Stimulated activated CD8-positive, alpha-beta memory T cell treated with anti-CD3 and anti-CD28 coated beads, Interleukin-15, amount 100 ng/mL, for 4 hours (primary cell): ENCODE measurements at places on chromosomes 2 and 18.

DNA sequence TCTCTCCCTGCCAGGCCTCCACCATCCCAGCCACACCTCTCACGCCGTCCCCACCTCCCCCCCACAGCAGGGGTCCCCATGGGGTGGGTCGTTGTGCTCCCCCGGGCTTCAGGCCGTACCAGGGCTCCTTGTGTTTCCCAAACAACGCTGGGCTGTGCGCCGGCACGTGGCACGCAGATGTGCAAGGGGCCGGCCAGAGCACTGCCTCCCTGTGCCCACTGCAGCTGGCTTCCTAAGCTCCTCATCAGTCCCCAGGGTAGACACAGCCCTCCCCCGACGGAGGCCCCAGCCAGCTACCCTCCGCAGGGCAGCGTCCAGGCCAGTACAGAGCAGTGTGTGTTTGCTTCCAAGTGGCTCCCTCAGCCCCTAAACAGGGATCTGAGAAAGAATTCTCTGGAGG lies 34.0 kb downstream of the BIN1 start:
- no peak for DNase-seq

DNA sequence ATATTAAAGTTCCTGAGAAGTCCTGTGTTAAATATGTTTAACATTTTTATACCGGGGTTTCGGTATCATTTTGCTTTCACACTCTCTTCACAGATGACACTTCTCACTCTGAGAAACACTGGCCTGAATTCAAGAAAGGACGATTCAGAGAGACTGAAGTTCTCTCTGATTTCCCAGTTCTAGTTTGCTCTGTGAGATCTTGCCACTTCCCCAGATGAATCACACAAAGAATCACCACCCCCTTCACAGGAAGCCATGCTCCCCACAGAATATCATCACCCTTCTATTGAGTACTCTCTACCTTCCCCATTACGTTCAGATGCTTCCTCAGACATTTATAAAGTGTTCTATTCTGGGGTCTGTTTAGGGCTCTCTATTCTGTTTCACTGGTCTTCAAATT lies 16.1 kb upstream of the CD207 start:
- peak; percentile 9 for DNase-seq

DNA sequence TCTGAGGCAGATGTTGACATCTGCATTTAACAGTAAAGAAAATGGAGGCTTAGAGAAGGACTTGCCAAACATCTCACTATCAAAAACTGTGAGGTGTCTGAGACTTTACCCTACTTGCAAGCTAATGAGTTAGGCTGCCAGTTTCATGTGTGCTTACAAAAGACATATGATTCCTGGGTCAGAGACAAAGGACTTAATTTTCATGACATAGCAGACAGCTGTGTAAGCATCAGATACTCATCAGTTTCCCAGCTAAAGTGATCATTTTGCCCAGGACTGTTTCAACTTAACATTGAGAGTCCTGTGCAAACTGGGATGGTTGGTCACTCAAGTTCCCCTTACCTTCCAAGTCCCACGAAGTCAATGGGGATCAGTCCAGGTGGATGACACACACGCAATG lies 18.9 kb upstream of the DAPL1 start:
- no peak for DNase-seq

GRCh38 chr2:215712871-215713790 lies 277.3 kb upstream of the FN1 start:
- no peak for DNase-seq

GRCh38 chr2:122319539-122320132 lies 564.2 kb downstream of the TSN start:
- no peak for DNase-seq

DNA sequence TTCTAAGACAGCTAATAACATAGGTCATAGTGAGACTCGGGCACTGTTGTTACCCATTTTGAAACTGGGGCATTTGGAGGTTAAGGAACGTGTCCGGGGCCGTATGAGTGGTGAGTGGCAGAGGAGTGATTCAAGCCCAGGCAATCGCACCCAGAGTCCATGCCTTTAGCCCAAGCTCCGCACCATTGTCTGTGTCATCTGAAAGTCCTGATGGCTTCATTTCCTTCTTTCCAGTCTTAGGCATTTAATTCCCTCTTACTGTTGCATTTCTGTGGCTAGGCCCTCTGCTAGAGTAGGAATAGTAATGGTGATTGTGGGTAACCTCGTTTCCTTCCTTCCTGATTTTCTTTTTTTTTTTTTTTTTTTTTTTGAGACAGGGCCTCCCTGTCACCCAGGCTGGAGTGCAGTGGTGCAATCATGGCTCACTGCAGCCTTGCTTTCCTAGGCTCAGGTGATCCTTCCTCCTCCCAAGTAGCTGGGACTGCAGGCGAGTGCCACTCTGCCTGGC lies 49.8 kb upstream of the ASB1 start:
- DNase-seq: no peak

DNA sequence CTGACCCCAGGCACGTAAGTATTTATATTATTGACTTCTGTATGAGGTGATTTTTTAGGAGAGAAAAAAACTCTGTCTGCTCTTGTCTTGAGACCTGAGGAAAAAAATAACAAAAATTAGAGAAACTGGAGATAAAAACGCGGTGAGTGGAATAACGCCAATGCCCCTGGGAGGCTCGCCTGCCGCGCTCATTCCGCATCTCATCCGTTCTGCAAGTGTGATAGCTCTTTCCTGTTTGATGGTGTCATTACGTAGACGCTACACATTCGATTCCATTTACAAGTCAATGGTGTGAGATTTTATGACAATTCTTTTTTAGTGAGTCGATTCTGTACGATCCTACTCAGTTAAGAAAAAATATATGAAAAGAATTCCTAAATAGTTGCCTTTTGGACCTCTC lies 194.3 kb upstream of the SMIM21 start:
- DNase-seq: no peak

GRCh38 chr2:159939946-159940345 lies 122.5 kb downstream of the PLA2R1 start:
- no peak for DNase-seq

DNA sequence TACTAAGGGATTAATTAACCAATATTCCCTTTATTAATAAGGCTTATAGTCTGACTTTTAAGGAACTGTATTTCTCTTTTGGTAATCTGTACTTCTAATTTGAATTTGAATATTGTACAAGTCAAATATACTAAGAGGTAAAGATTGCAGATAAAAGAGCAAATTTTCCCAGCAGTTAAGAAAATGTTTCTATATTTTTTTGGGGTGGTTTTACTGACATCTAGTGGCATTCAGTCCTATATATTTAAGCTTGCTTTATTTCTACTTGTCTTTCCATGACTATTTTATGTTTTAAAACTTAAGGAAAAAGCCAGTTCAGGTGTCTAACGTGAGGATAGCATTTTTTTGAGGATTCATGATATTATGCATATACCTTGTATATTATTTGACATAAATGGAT lies 41.6 kb downstream of the TDRD15 start:
- no peak for DNase-seq

- no peak for DNase-seq
Observed at GRCh38 chr2:47720036-47720435, 62.9 kb upstream of the MSH6 start.

- no peak for DNase-seq
Observed at GRCh38 chr2:177466337-177467195, 74.0 kb downstream of the AGPS start.

DNA sequence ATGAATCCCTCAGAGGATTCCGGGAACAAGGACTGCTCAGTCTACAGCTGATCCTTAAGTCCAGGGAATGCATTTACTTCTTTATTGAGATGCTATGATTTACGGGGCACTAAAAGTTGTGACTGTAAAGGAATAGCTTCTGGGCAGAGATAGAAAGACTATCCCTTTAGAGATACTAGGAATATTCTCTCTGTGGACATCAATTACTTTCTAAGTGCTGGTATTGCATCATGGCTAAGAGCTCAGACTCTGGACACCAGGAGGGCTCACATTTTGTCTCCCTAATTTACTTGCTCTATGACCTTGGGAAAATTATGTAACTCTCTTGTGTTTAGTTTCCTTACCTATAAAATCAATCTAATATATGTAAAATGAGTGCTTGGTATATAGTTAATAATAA lies 131.4 kb downstream of the AKAIN1 start:
- no peak for DNase-seq

DNA sequence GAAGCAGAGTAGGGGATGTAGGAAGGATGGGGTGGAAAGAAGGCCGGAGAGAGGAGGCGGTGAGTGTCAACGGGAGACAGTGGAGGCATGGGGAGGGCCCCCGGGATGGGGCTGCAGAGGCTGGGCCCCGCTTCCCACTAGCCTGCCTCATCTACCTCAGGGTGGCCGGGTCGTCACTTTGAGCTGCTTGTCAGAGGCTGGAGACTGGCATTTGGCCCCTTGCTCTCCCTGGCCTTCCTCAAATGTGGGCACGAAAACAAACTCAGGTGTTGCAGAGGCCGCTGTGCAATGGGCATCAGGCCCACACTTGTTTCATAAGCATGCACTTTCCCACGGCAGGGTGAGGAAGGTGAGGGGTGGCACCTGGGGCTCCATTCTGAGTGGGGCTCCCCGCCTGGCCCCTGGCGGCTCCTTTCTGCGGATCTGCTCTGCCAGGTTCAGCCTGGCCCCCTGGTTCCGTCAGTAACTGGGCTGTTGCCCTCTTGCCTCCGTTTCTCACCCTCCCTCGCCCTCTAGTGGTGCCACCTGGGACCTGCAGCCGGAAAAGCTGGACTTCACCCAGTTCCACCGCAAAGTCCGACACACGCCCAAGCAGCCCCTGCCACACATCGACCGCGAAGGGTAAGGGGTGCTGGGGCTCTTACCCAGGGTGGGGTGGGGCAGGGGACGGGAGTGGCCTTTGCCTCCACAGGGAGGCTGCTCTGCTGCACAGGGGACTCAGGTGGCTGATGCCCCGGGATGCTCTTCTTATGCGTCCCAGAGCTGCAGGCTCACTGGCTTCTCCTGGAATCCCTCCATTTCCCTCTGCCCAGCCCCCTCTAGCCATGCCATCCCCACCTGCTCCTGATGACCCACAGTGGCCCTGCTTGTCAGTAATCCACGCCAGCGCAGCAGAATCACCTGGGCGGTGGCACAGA lies 125.4 kb downstream of the CTIF start:
- DNase-seq: no peak

- no peak for DNase-seq
Observed at GRCh38 chr2:3198119-3198518, 179.5 kb downstream of the EIPR1 start.

DNA sequence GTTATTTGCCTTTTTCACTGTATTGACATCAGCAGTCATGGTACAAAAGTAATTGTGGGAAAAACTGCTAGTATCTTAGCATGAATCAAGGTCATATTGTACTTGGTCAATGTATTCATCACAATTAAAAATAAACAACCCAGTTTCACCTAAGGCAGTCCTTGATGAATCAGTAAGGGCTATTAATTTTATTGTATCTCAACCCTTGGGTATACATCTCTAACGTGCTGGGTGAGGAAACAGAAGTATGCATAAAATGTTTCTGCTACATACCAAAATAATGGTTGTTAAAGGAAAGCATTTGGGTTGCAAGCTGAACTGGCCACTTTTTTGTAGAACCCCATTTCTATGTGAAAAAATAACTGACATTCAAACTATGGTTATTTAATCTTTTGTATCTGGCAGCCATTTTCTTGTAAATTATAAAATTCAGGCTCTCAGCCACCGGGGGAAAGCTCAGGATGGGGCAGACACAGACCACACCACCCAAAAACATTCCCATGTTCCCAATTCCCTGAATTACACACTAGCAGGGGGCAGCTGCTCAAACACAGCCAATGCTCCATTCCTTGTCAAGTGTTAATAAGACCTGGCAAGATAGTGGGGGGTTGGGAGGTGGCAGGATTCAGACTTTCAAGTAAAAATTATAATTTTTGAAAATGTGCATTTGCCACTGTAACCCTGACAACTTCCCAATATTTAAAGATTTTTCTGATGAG lies 49.3 kb downstream of the OLA1 start:
- no peak for DNase-seq

DNA sequence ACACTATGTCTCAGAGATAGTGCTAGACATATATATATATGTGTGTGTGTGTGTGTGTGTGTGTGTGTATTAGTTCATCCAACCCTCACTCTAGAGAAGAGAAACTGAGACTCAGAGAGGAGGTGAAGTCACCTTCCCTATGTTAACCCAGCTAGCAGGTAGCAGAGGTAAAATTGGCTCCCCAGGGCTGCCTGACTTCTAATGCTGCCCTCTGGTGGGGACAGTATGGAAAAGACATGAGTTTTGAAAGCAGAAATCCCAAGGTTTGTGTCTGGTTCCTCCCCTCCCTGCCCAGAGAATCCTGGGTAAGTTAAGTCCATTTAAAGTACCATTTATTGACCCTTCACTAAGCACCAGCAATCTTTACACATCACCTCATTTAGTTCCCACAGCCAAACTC lies 137.7 kb downstream of the THNSL2 start:
- no peak for DNase-seq

DNA sequence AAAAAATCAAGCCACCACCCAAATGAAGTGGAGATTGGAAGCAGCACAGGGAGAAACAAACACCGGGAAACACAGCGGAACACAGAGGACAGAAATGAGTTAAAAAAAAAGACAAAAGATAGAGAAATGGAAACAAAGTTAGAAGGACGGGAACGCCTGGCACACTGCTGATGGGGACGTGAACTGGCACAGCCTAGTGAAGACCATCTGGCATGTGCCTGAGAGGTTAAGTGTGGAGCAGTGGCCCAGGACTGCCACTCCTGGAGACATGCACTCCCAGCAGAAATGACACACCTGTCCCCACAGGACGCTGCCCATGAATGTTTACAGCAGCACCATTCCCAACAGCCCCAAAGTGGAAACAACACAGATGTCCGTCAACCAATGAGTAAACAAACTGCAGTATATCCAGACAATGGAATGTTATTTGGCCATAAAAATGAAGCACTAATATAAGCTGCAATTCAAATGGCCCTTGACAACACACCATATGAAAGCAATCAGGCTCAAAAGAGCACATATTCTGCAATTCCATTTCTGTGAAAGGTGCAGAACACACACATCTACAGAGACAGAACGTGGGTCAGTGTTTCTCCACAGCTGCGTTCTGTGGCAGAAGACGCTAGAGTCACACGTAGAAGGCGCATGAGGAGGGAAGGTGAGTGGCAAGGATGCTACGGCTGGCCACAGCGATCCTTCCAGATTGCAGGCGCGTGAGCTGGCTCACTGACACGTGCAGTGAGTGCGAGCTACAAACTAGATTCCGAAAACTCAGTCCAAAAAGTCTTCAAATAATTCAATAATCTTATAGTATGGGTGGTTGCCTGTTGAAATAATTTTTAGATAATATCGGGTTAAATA lies 24.6 kb downstream of the THAP4 start:
- no peak for DNase-seq

GRCh38 chr2:239774933-239775622 lies 250.1 kb downstream of the NDUFA10 start:
- no peak for DNase-seq

GRCh38 chr2:6589150-6589549 lies 276.6 kb downstream of the CMPK2 start:
- DNase-seq: no peak

- DNase-seq: no peak
Observed at GRCh38 chr2:30373881-30374302, 73.2 kb upstream of the LCLAT1 start.

- no peak for DNase-seq
Observed at GRCh38 chr2:186135686-186136085, 350.4 kb upstream of the ZC3H15 start.

DNA sequence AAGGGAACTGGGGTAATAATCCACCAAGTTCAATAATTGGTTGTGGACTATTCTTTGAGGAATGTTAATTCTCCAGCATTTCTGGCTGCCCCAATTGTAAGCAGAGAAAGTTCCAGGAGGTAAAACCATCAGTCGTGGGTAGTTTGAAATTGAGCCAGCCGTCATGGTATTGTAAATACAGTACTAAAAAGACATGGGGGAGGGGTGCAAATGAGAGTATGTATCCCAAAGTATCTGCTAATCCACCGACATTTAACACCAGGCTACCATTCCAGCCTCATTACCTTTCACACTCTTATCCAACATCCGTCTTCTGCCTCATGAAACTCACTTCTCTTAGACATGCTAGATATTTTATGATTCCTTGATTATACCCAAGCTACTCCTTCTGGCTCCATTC lies 507.9 kb downstream of the ERBB4 start:
- no peak for DNase-seq
